ENCODE measurements at places on chromosomes 4 and X.

DNA sequence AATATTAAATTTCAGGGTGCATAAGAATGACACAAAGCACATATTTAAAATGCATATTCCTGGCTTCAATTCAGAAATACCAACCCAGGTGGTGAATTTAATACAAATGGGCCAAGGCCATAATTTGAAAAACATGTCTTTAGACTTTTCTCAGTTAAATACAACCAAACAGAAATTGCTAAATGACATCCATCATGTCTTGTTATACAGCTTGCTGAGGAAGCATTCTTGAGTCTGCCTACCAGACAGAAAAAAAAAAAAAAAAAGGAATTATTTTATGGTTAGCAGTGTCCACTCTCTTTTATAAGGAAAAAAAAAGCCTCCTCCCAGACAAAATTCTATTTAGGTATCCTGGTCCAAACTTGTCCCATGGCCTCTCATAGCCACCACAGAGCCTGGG lies 119.1 kb downstream of the PAPSS1 start:
- DNase-seq = no peak

DNA sequence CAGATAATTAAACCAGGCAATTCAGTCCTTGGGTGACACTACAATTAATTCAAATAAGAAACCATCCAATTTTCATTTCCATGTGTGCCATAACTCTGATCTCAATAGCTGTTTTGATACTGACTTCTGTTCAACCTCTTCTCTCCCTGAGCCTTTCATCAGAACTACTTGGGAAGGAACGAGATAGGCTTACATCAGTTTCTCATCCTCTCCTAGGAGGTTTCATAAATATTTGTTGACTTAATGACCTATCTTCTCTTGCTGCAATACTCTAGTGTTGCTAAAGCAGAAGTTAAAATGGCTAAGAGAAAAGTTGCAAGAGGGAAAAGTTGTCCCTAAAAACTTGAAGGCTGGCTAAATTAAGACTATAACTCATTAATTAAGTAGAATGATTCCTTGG lies 41.8 kb downstream of the PRKG2 start:
- DNase-seq = no peak

GRCh38 chrX:33989936-33990335 lies 142.2 kb downstream of the FAM47A start:
- no peak for DNase-seq

DNA sequence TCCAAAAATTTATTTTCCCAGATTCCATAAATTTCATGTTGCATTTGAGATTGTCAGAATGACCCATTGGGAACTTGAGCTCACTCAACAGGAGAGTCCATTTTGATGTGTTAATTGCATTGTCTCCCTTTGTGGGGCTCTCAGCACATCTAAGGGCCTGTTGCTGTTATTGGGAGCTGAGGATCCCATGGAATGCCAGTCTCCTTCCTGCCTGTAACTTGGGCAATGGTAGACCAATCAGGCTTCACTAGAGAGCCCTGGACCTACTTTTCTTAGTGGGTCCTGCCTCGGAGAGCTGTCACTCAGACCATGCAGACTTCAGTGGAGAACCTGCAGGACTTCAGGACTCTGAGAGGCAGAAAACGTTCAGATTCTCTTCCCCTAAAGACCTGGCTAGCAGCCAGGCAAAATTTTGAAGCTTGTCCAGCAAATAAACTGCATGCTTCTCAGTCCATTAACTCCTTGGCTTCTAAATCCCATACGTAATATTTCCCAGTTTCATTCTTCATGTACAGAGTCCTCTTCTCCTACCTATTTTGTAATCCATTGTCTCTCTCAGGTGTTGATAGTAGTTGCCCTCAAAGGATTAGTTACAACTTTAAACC lies 25.1 kb downstream of the OCRL start:
- no peak for DNase-seq

- DNase-seq = no peak
Measured at GRCh38 chrX:11336201-11336600, 43.0 kb downstream of the AMELX start.

- DNase-seq = no peak
Measured at GRCh38 chrX:145620666-145621065, 197.0 kb upstream of the SLITRK2 start.

GRCh38 chr4:109998867-109999584 lies 86.3 kb downstream of the EGF start:
- DNase-seq = peak; percentile 23

- DNase-seq = no peak
Measured at GRCh38 chr4:111400741-111401140, 744.5 kb upstream of the FAM241A start.

- DNase-seq = no peak
Measured at GRCh38 chr4:138192113-138192512, 50.0 kb downstream of the SLC7A11 start.

GRCh38 chrX:103878466-103879122 lies 46.5 kb upstream of the RAB9B start:
- DNase-seq = no peak

DNA sequence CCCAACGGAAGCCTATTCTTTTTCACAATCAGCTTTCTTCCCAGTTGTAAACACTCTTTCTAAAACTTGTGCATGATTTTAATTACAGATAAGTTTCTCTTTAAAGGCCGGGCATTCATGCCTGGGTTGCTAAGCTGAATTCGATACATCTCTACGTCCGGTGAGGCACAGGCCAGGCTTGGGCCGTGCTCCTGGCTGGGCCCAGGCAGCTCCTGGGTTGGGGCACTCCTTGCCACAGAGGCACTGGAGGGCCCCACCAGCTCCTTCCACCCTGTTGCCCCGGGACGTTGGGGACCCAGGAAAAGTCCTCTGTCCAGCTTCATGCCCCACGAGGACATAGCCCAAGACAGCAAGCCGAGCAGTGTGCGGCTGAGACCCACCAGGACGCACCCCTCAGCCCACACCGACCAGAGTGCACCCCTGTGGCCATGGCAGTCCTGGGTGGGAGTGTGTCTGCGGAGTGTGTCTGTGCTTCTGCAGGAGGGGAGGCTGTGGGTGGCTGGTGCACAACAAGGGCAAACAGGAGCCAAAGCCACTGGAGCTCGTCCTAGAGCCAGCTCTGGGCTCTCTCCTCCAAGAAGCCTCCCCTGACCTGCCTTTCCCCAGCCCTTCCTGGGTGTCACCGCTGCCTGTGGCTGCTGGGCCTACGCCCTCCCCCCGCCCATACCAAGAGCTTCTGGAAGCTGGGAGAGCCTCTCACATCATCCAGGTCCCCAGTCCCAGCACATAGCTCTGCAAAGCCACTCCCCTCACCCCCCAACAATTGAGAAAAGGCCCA lies 128.0 kb upstream of the NKX1-1 start:
- no peak for DNase-seq

DNA sequence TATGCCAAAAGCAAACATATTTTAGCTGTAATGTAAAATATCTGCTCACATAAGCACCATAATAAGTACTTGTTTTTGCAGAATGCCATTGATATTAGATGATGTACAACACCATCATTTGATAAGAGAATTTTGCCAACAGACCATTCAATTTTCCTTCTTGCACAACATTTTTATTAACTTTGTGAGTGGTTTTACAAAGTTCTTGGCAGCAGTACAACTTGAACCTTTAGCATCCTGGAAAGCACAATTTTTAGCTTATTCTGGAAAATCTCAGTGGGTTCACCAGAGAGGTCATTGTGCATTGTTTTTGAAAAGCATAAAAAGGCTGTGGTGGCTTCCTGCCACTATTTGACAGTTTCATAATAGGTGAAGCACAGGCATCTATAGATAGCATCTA lies 26.4 kb upstream of the REPS2 start:
- DNase-seq = no peak

GRCh38 chr4:86959588-86960500 lies 25.0 kb downstream of the AFF1 start:
- no peak for DNase-seq

- DNase-seq = no peak
Measured at GRCh38 chrX:17597327-17597726, 140.0 kb upstream of the SCML1 start.

DNA sequence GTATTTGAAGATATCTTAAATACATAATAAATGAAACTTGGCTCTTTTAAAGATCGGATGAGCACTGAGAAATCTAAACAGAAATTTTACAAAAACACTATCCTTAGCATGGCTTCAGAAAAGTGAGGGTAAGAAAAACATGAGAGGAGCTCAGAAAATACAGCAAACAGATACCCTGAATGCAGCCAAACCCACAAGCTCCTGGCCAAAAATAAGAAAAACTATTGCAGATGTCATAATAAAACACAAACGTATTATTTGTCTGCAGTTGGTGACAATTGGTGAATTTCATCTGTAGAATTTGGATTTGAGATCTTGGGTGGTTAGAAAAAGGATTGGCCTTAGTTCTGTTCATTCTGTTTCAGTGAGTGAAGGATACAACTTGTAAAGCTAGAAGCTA lies 603.9 kb downstream of the INPP4B start:
- no peak for DNase-seq

DNA sequence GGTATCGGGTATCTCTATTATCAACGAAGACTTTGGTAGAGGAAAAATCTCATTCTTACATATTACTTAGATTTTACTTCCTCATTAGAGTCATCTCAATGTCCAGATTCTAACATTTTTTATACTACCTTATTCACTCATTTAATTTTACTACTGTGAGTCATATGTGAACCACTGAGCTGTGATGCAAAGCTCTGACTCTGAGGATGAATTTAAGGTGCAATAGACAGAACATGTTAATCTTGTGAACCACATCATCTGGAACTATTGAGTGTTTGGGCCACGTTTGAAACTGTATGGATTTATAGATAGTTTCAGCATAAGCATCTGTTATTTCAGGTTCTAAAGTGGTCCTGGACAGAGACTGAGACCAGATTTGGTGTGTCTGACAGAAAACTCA lies 78.4 kb downstream of the PWWP3B start:
- DNase-seq = peak; percentile 10

GRCh38 chr4:155766622-155767021 lies 7.8 kb downstream of the GUCY1B1 start:
- DNase-seq = no peak

DNA sequence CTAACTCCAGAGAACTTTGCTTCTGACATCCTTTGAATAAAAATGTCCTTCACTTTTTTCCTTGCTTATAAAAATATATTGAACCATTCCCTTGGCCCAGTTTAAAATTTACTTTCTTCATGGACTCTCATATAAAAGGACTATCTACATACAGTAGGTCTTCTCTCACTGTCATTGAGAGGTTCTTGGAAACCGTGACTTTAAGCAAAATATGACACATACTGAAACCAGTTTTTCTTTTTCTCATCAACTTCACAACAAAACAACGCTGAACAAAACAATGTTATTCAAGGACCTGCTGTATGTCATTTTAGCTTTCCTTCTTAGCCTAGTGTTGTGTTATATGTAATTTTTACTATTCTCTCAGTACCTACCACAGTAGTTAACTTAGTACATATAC lies 496.8 kb downstream of the CENPC start:
- DNase-seq = no peak

DNA sequence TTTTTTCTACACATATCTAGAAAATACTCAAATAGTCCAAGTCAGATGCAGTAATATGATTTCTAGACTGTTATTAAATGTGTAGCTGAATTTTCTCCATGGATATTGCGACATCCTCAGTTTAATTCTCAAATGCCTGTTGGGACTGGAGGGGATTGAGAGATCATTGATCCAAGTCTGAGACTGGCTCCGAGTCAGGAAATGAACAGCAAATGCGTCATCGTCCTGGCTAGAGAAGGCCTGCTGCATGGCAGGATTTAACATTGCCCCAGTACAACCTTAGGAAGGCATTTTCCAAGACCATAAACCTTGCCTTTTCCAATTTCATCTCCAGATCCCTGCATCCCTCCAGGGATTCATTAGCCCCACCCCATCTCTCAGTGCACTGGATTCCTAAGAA lies 56.6 kb upstream of the SLC6A14 start:
- no peak for DNase-seq

DNA sequence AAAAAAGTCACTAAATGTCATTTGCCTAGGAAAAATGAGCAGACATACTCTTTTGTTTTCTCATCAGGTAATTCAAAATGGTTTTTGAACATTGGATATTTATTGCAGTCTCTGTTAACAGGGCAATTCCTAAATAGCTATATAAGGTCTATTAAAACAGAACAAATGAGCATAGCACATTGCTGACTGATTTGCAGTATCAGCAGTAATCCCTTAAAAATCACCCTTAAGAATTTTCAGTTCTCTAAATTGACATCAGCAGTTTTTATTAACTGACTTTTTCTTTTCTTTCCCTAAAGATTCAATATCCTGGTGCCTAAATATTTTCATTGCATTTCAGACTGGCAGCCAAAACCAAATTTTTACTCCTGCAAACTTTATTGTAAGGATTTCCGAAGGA lies 270.2 kb downstream of the FSTL5 start:
- no peak for DNase-seq

GRCh38 chr4:4182835-4183568 lies 43.7 kb downstream of the OTOP1 start:
- DNase-seq = no peak

Measured in kidney glomerular epithelial cell (primary cell).